Anterior cingulate cortex (tissue), 58 donors: ENCODE measurements at places on chromosomes 1 and 21.

- DNase-seq, result no peak
Measured at GRCh38 chr1:154159554-154159953, 4.7 kb upstream of the NUP210L start.

GRCh38 chr1:20719871-20720620 is 2.2 kb upstream of the KIF17 start:
- DNase-seq, result no peak

DNA sequence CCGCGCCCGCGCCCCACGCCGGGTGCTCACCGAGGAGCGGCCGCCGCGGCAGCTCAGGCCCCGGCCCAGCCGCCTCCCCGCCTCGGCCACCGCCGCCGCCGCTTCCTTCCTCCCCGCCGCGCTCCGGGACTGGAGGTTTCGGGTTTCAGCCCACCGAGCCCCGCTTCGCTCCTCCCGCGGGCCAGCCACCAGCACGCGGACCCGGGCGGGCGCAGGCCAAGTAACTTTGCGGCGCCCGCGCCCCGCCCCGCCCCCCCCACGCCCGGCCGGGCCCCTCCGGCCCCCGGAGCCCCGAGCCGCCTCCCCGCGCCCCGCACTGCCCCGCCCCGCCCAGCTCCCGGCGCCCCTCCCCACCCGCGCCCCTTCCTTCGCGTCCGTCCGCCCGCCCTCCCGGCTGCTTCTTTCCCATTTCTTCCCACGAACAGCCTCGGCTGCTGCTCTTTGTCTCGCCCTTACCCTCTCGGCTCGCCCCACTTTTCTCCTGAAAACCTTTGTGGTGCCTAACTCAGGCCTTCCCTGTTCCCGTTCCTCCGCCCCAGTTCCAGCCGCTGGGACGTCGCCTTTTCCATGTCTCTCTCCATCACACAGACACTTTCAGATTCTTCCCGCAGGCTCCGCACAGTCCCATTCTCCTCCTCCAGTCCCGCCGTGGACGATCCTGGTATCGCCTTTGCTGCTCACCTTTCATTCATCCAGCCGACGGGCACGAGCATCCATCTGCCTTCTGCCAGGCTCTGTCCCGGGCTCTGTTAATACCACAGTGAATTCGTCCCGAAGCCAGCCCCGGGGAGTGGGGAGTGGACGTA is at the start of gene GPR161:
Gene GPR161 (minus strand): TSS at position 222 of the 806 bp plus-strand sequence. CDS start 32,080 bp downstream, outside the sequence.
- DNase-seq, result peak; percentile 17

GRCh38 chr1:51663105-51663504 is 46.2 kb downstream of the OSBPL9 start:
- no peak for DNase-seq

- DNase-seq, result no peak
Measured at GRCh38 chr1:234528074-234528865, 49.3 kb upstream of the TARBP1 start.

DNA sequence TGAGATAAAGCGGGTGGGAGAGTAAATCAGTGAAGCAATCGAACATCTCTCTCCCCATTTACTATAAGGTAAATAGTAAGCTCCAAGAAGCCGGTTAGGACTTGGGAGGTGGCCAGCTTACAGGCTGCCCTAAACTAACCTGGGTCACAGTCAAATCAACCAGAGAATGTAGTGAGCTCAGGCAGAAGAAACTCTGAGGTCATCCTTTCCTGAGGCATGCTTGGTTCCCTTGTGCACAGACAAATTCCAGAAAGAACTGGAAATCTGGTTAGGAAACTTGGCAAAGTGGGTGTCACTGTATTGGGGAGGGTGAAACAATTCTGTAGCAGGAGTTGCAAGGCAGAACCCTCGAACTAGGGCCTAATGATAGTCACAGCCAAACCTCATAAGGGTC is 72.5 kb downstream of the NTMT2 start:
- DNase-seq, result no peak

- DNase-seq, result no peak
Measured at GRCh38 chr1:69406244-69406643, 161.5 kb upstream of the LRRC7 start.

GRCh38 chr1:211656728-211657127 is 18.7 kb downstream of the NEK2 start:
- no peak for DNase-seq

DNA sequence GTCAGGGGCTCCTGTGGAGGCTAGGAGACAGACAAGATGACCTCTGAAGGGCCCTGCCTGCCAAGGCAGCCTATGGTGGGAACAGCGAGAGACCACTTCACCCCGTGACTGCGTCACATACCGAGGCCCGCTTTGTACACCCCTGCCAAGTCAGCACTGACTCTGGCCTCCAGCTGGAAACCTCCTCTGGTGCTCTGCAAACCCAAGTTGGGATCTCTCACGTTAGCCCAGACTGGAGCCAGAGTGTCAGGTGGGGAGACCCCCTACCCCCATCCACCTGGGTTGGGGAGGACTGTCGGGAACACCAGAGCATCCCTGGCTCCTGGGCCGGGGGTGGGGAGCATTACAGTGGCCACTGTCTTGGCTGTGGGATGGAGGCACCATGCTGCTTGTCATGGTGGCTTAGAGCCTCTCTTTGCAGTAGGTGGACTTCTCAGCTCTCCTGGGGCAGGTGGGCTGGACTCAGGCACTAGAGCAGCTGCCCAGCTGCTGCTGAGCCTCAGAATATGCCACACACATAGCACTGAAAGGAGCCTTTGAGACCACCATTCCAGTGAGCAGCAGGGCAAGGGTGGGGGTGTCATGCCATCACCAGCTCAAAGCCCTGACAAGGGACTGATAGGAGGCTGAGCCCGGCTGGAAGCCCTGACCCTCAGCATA is 50.4 kb downstream of the ELK4 start:
- no peak for DNase-seq

DNA sequence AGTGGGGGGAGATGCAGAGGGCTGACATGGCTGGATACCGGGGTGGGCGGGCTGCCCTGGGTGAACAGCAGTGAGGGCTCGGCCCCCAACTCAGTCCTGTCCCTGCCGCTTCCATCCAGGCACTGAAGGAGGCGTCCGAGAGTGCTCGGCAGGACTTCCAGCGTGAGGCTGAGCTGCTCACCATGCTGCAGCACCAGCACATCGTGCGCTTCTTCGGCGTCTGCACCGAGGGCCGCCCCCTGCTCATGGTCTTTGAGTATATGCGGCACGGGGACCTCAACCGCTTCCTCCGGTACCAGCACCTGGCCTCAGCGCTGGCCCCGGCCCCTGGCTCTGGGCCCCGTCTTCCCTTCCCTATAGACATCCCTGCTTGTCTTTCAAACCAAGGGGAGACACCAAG is 15.6 kb downstream of the NTRK1 start:
- no peak for DNase-seq

DNA sequence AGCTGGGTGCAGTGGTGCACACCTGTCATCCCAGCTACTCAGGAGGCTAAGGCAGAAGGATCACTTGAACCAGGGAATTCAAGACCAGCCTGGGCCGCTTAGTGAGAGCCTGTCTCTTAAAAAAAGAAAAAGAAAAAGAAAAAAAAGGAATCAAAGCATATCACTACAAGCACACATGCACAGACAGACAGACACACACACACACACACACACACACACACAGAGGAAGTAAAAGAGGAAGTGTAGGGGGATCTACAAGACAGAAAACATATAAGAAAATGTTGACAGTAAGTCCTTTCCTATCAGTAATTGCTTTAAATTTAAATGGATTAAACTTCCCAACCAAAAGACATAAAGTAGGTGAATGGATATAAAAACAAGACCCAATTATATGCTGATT is 180.3 kb downstream of the FAF1 start:
- no peak for DNase-seq
